ENCODE measurements at places on chromosomes 11 and 22.
A peak's percentile ranks its signal among the peaks of the same experiment; 100 is the strongest.

- no peak for DNase-seq
Measured at GRCh38 chr11:41118521-41118920, 340.9 kb downstream of the LRRC4C start.

- no peak for DNase-seq
Measured at GRCh38 chr11:109308551-109308950, 113.4 kb upstream of the C11orf87 start.

GRCh38 chr11:57641011-57641807 is 8.5 kb downstream of the YPEL4 start:
- DNase-seq = peak; percentile 77

DNA sequence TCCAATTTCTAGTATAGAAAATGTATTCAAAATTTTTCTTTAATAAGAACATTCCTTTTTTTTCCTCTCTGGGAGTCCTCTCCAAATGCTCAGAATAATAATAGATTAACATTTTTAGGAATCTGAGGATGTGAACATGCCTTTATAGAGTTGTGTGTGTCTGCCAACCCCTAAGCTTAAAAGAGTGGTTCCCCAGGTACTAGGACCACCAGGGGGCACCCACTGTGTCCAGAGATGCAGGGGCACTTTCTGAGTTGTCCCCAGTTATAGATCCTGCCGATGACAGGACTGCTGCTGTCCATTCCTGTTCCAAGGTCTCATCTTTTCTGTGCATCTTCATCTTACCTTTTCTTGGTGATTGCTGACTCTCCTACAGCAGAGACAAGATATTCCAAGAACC is 27.0 kb upstream of the MICAL2 start:
- DNase-seq = no peak

- no peak for DNase-seq
Measured at GRCh38 chr11:101327908-101328307, 198.3 kb upstream of the PGR start.
